ENCODE measurements at places on chromosomes 13 and 19. TPM values are rescaled to one million over a fixed set of nuclear protein-coding genes. Genes with fewer than 3 reads are reported as not detected.

DNA sequence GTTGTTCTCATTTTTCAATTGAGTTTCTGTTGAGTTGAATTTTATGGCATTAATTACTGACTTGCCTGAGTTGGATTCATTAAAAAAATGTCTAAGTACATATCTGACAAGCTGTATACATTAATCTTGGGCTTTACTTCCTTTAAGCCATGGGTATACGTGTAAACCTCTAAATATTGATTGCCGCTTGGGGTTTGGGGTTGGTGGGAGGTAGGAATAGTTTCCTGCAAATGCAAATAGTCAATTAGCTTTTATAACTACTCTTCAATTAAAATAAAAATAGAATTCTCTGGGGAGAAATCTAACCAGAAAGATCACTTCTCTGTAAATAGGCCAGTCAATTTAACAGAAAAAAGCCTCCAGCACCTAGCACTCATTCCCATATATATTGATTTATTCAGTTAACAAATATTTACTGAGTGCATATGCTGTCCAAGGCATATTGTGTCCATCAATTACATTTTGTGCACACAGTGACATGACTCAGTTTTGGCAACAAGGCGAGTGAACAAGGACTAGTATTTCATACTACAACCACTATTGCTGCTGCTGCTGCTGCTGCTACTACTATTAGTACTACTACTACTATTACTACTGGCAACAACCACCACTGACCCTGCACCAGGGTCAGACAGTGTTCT is 306.8 kb downstream of the RFC3 start:
- no peaks in the 10 kb centered on the region for H3K4me1 ChIP-seq
- H3K36me3 ChIP-seq = no peaks in the 10 kb centered on the region
- H3K27me3 ChIP-seq = no peaks in the 10 kb centered on the region
- no peak for DNase-seq
- no peak overlapping the region for H3K4me3 ChIP-seq

GRCh38 chr13:39095500-39095899 is 57.2 kb downstream of the NHLRC3 start:
- H3K4me3 ChIP-seq = no peak overlapping the region
- no peaks in the 10 kb centered on the region for H3K27me3 ChIP-seq
- no peaks in the 10 kb centered on the region for H3K4me1 ChIP-seq
- no peak overlapping the region for H3K27ac ChIP-seq

- H3K27me3 ChIP-seq = no peaks in the 10 kb centered on the region
- H3K27ac ChIP-seq = no peak overlapping the region
- no peak for DNase-seq
- H3K4me1 ChIP-seq = no peaks in the 10 kb centered on the region
- H3K36me3 ChIP-seq = no peaks in the 10 kb centered on the region
These were observed 268.3 kb downstream of the RFC3 start for GRCh38 chr13:34086281-34086680.

DNA sequence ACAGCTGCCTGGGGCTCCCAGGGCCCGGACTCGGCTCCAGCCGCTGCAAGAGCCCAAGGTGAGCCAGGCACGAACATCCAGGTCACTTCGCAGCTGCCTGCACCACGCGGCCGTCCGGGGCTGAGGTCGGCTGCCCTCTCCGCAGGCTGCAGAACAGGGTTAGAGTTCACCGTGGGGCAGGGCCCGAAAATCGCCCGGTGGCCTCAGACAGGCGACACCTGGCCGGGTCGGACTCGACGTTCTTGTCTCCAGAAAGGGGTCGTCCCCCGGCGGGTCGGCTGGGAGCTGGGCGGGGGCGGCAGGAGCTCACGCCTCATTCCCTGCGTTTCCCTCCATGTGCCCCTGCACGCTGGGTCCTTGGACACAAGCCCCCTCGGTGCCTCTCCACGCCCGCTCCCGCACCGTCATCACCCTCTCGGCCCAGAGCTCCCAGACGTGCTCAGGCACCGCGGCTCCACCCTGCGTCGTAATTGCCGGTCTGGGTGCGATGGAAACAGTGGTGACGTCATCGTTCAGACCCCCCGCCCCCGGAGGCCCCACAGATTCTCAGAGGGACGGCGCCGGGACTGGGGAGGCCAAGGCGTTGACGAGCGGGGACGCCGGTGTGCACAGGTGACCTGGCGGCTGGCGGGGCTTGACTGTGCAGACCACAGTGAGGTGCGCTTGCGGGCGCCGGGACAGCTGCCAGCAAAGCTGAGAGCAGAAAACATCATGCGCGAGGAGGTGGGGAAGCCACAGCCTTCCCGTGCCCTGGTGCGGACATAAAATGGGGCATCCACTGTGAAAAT is 4.0 kb upstream of the GRIN3B start:
- no peak overlapping the region for H3K4me3 ChIP-seq
- H3K36me3 ChIP-seq = peaks cover 24% of the 10 kb centered on the region
- no peak for DNase-seq
- H3K4me1 ChIP-seq = peaks cover 19% of the 10 kb centered on the region
- H3K27me3 ChIP-seq = peaks cover 57% of the 10 kb centered on the region

- H3K27me3 ChIP-seq = no peaks in the 10 kb centered on the region
- no peak for DNase-seq
- H3K36me3 ChIP-seq = no peaks in the 10 kb centered on the region
These were observed 57.8 kb upstream of the ITM2B start for GRCh38 chr13:48175185-48175584.

DNA sequence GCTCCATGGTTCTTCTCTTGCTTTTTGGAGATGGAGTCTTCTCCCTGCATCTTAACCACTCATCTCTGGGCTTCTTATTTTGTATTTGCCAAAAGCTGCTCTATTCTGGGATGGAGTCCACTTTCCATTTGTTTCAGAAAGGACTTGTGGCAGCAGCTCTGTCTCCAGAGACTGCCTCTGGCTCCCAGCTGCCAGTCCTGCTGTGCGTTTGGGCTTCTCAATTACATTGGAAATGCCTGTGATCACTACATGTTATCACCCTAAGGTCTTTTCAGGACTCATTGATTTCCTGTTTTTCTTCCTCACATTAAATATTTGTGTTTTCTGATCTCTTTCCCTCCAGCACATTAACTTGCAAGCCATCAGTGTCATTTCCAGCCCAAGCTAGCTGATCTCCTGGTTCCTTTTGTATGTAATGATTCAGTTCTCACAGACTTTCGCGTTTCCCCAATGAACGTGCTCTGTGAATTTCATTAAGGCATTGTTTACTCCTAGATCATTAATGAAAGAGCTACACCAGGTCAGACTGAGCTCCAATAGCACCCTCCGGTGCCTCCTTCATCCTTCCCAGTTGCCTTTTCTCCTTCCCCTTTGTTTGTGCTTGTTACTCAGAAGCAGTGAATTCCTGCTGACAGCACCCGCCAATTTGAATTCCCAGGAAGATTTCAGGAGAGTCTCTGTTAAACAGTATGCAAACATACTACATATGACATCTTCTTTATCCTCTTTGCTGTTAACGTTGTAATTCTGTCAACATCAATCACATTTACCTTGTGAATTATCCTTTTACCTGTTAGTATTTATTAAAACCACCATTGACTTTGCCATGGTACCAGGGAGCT is 3.0 kb downstream of the CBY2 start:
- no peaks in the 10 kb centered on the region for H3K36me3 ChIP-seq
- H3K4me1 ChIP-seq = no peaks in the 10 kb centered on the region
- no peak overlapping the region for H3K27ac ChIP-seq
- no peak for DNase-seq

Gene ZNF555
- total RNA-seq = 2.9 TPM

Measured in SJSA1 (cell line).